T-cell (primary cell): ENCODE measurements at places on chromosomes 3 and 15.

- no peak for DNase-seq
Measured at GRCh38 chr15:50267577-50267976, 2.1 kb upstream of the HDC start.

GRCh38 chr15:66587749-66588148 lies 22.0 kb upstream of the LCTL start:
- DNase-seq = no peak

GRCh38 chr3:58829321-58830000 lies 162.9 kb upstream of the FAM3D start:
- DNase-seq = no peak

DNA sequence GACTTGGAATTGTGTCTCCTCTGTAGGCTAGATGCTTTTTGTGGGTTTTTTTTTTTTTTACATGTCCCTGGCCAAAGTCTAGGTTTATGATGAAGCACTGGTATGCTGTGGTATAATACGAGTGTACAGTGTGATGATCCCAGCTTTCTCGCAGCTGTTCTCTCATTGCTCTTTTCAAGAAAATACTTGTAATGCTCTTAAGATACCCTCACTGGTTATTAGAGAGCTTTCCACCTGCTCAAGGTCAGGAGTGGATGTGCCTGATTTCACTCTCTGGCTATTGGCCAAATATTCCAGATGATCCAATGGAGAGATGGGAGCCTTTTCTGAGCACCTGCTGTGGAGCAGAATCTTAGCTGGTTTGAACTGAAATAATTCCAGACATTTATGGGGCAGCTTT lies 215.1 kb downstream of the MYRIP start:
- DNase-seq = no peak

GRCh38 chr3:138638641-138639040 lies 30.1 kb downstream of the FAIM start:
- DNase-seq = no peak

GRCh38 chr15:38534691-38535090 lies 29.9 kb downstream of the RASGRP1 start:
- no peak for DNase-seq

GRCh38 chr3:107894998-107895397 lies 195.8 kb downstream of the CD47 start:
- no peak for DNase-seq
